ENCODE measurements at places on chromosomes 7 and 10. TPM values are rescaled to one million over a fixed set of nuclear protein-coding genes. Genes with fewer than 3 reads are reported as not detected.

GRCh38 chr7:13265271-13265670 lies 577.8 kb downstream of the ARL4A start:
- no peak for DNase-seq

- DNase-seq, result no peak
Observed at GRCh38 chr10:27474741-27475140, 29.4 kb upstream of the RAB18 start.

The C10orf105 gene
- 0.22 TPM for polyA plus RNA-seq

The FAM180A gene
- polyA plus RNA-seq, result not detected

- DNase-seq, result no peak
Observed at GRCh38 chr10:71379118-71379766, 17.5 kb upstream of the CDH23 start.

The CYP2C19 gene
- polyA plus RNA-seq, result not detected

DNA sequence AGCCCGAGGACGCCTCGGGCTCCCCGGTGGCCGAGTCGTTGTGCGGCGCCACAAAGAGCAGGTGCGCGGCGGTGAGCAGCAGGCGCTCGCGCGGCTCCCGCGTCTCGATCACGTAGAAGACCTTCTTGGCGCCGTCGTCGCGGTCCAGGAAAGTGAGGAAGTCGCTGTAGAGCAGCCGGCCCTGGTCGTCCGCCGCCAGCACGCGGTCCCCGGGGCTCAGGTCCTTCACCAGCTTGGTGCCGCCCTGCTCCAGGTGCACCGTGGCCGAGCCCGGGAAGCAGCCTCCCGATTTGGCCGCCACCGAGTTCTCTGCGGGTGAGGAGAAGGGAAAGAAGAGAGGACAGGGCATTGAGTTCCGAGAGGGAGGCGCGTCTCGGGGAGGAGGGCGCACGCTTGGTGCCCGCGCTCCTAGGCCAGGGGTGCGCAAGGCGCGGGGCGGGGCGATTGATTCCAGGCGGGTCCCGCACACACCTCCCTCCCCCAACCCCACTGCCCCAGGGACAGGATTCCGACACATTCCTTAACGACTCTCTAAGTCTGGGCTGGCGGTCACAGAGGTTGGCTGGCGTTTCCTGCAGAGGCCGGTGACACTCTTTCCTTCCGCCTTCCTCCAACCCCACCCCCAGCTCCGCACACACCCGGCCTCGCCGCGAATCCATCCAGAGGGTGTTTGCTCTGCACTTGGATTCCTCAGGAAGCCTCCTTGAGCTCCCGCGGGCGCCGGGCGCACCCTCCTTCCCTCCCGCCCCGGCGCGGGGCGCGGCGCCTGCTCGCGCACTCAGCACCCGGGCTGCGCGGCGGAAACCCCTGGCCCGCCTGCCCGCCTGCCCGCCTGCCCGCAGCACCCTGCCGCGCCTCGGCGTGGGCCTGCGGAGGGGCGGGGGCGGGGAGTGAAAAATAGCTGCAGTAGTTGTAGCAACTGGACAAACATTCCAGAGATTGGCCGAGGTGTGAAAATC lies 8.6 kb downstream of the SHH start:
- peak; percentile 42 for DNase-seq

DNA sequence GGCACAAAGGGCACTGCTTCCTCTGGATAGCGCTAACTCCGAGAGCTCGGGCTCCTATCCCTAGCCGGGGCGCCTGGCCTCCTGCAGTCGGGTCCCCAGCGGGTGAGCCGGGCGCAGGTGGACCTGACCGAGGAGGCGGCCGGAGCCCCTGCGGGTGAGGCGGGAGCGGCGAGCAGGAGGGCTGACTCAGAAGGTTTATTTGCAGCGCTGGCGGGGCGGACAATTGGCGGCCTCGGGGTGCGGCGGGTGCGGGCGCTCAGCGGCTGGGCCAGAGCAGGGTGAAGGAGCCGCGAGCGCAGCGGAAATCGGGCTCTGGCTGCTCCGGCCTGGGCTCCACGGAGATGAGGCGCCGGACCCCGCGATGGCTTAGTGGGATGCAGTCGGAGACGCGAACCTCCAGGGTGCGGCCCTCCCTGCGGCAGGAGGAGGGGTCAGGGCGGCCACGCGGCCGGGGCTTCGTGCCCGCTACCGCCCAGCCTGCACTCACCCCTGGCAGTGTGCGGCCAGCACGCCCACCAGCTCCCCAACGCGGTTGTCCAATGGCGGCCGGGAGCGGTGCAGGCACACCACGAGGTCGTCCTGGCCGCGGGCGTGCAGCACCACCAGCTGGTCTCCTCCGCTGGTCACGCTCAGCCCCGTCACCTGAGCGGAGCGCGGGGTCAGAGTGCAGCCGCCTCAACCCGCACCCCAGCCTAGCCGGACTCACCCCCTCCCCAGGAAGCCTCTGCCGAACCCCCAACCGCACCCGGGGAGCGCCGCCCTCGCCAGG lies 16.1 kb downstream of the MYO1G start:
- peak; percentile 35 for DNase-seq

- DNase-seq, result no peak
Observed at GRCh38 chr10:47299611-47300428, at the start of gene GDF10. GDF10 (plus strand) TSS chr10:47300197; CDS start chr10:47300652, 455 bp downstream.

GRCh38 chr10:92203919-92204623 lies 86.8 kb downstream of the CPEB3 start:
- DNase-seq, result no peak

The PRRT4 gene
- polyA plus RNA-seq, result 9.3 TPM

GRCh38 chr10:76291175-76291574 lies 859.8 kb downstream of the LRMDA start:
- DNase-seq, result no peak

The KLF14 gene
- polyA plus RNA-seq, result 1.6 TPM

The AMZ1 gene
- 0.11 TPM for polyA plus RNA-seq

GRCh38 chr7:149495785-149496641 lies 1.6 kb downstream of the ZNF746 start:
- DNase-seq, result peak; percentile 81

- no peak for DNase-seq
Observed at GRCh38 chr7:29614229-29614628, 50.6 kb downstream of the PRR15 start.

The ABCB4 gene
- polyA plus RNA-seq, result 0.35 TPM

The MOGAT3 gene
- polyA plus RNA-seq, result not detected

The ENKUR gene
- polyA plus RNA-seq, result 0.50 TPM

The NUPR2 gene
- not detected for polyA plus RNA-seq

GRCh38 chr10:18486438-18486837 lies 164.9 kb downstream of the NSUN6 start:
- DNase-seq, result no peak

GRCh38 chr10:86837663-86838062 lies 81.2 kb downstream of the BMPR1A start:
- no peak for DNase-seq

GRCh38 chr7:46814516-46815250 lies 767.2 kb downstream of the TNS3 start:
- DNase-seq, result no peak

DNA sequence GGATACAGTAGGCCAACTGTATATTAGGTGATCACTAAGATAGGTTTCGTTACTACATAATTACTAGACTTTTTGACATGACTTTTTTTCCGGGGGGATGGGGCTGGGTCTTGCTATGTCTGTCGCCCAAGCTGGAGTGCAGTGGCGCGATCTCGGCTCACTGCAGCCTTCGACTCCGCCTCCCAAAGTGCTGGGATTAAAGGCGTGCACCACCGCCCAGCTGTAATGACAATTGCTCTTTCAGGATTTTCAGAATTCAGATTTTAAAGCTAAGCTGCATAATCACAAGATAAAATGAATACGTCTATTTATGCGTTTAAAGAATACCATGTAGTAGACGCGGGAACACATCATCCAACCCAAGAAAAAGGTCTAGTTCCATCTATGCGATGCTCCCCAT lies 982 bp downstream of the IDI1 start:
- no peak for DNase-seq

DNA sequence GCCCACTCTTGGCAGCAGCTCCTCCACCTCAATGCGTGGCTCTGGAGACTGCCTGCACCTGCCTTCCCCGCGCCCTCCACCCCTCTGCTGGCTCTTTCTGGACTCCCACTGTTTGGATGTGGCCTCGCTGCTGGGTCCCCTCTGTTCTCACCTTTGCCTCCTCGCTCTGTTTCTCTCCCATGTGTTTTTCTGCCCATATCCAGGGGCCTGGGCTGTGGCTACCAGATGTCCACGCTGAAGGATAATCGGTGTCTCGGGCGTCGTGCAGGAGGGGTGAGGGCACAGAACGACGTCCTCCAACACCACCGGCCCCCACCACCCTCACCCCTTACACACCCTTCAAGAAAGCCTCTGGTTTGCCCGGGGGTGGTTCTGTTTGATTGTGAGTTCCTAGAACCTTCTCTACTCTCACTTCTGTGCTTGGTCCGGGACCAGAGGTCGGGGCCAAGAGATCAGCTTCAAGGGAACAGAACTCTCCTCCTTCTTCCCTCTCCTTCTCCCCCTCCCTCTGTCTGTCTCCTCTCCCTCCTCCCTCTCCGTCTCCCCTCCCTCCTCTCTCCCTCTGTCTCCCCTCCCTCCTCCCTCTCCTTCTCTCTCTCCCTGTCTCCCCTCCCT lies 31.7 kb downstream of the AP5Z1 start:
- no peak for DNase-seq

The TRIM56 gene
- polyA plus RNA-seq, result 11.5 TPM

The SVOPL gene
- polyA plus RNA-seq, result not detected

DNA sequence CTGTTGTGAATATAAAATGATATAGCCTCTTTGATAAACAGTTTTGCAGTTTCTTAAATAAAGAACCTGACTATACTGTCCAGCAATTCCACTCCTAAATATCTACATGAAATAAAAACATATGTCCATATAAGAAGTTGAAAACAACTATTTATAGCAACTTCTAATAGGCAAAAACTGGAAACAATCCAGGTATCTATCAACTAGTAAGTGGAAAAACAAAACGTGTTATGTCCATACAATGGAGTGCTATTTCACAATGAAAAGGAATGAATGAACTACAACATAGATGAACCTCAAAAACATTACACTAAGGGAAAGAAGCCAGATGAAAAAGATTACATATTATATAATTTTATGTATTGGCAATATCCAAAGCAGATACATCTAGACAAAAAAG lies 268.9 kb downstream of the CSTF2T start:
- DNase-seq, result no peak

DNA sequence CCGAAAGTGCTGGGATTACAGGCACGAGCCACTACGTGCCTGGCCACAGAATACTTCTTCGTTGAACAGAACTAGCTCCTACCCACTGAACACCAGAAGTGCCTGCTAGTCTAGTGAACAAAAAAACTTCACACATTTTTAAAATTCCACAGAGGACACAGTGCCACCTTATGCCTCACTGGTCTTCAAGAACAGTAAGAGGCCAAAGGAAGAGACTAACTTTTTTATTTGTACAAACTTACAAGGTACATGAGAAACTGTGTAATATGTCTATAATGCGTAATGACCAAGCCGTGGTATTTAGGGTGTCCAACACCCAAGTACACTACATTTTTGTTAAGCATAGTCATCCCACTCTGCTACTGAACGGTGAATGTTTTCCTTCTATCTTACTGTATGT lies 144.4 kb upstream of the PTER start:
- DNase-seq, result no peak

GRCh38 chr7:113752289-113752688 lies 166.5 kb downstream of the PPP1R3A start:
- DNase-seq, result no peak

The KEL gene
- polyA plus RNA-seq, result 3.0 TPM

The CREB5 gene
- polyA plus RNA-seq, result 31.8 TPM

- DNase-seq, result peak; percentile 30
Observed at GRCh38 chr7:148211740-148212151, 378.8 kb upstream of the C7orf33 start.

The UNCX gene
- not detected for polyA plus RNA-seq

- peak; percentile 45 for DNase-seq
Observed at GRCh38 chr10:31664803-31665202, 263.8 kb downstream of the ARHGAP12 start.

GRCh38 chr7:53642361-53642760 lies 606.9 kb downstream of the POM121L12 start:
- DNase-seq, result no peak

The SKIDA1 gene
- 2.3 TPM for polyA plus RNA-seq

DNA sequence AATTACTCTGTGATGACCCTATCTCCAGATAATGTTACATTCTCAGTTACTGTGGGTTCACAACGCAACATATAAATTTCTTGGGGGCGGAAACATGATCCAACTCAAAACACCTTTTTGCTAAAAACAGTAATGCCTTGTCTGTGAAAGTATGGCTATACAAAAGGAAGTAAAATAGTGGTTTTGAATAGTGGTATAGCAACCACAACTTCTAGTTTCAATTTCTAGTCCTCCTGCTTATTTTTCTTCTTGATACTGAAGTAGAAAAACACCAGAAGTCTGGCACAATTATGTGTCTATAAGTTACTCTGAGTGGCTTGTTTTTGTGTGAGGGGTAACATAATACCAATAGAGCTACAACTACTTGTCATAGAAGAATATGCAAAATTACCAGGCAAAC lies 21.5 kb upstream of the ZNF800 start:
- no peak for DNase-seq

The CPA2 gene
- polyA plus RNA-seq, result 0.63 TPM

DNA sequence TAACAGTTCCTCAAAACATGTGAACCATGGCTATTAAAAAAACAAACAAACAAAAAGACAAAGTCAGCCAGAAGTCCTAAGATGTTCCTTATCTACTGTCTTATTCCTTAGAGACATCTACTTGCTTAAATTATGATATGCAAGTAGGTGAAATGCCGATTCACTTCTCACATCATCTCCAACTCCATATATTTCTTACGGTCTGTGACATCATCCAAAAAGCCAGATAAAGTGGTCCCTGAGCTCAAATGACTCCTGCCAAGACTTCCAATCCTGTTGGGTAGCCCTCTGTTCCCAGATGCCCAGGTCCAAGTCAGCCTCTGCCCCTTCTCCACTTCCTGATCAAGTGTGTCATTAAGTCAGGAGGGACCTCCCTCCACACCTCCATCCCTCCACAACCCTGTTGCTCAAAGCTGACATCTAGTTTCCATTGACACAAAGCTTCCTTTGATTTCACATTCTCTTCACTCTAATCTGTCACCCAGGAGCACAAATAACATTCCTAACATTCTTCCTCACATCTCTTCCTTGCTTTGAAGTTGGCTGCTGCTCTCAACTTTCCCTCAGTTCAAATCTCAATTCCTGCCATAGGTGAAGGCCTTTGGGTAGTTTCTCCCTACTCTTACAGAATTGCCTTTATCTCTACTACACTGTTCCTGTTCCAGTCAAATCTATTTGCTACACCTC lies 56.1 kb upstream of the PDLIM1 start:
- no peak for DNase-seq

- DNase-seq, result no peak
Observed at GRCh38 chr7:5228066-5228465, 38.0 kb downstream of the WIPI2 start.

The GTF2IRD1 gene
- polyA plus RNA-seq, result 41.1 TPM

GRCh38 chr7:100071018-100071723 lies 10.4 kb downstream of the ZNF3 start:
- DNase-seq, result no peak

The TRPV5 gene
- 0.14 TPM for polyA plus RNA-seq

DNA sequence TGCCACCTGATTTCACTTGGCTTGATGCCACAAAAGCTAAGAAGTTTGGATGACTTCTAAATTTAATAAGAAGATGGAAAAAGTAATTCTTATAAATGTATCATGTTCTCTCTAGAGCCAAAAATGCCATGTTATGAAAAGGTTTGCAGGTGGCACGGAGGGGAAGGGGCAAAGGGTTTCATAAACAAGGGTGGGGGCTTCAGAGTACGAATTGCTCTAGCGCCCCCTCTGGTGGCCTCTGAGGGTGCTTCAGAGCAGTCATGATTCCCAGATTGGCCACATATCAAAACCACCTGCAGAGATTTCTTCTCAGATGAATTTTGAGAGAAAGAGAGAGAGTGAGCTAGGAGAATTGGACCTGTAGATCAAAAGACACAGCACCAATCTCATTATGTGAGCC lies 208.6 kb upstream of the YAE1 start:
- no peak for DNase-seq
